NCI-H345 (cell line): ENCODE measurements at places on chromosomes 11 and 22.
A peak's percentile ranks its signal among the peaks of the same experiment; 100 is the strongest.

GRCh38 chr11:129315781-129316579 is 59.7 kb upstream of the BARX2 start:
- DNase-seq = peak; percentile 77

DNA sequence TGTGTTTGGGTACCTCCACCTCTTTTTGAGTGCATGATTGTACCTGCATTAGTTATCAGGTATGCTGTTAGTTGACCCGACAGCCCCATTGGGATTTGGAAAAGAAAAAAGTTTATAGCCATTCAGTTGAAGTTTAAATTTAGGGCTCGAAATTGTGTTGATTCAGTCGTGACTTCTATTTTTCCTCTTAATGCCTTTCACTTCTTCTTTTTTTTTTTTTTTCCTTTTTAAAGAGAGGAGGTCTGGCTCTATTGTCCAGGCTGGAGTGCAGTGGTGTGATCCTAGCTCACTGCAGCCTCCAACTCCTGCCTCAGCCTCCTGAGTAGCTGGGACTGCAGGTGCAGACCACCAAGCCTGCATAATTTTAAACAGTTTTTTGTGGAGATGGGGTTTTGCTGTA is 2.3 kb downstream of the STT3A start:
- DNase-seq = no peak

DNA sequence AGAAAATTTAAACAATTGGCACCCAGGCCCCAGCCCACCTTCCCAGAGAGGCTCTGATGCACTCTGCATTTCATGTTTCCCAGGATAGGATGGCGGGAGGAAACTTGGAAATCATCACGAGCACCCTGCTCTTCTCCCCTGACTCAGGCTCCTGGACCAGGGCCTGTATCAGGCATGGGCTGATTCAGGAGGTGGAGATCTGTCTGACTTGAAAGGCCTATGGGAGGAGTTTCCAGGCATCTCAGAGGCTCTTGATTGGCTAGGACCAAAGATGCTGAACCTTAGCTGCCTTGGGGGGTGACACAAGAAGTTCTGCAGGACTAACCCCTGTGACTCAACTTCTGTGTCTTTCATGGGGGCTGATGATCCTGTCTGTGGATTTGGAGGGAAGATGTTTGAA is 106.2 kb downstream of the PKNOX2 start:
- no peak for DNase-seq

- DNase-seq = no peak
Measured at GRCh38 chr22:20033045-20033706, 12.3 kb downstream of the TANGO2 start.

- no peak for DNase-seq
Measured at GRCh38 chr11:12897867-12898266, 111.2 kb upstream of the RASSF10 start.

GRCh38 chr22:34293324-34293723 is 373.0 kb upstream of the LARGE1 start:
- no peak for DNase-seq

GRCh38 chr11:33574331-33574730 is 126.3 kb downstream of the C11orf91 start:
- no peak for DNase-seq

- DNase-seq = peak; percentile 15
Measured at GRCh38 chr11:67490727-67491065, 7.9 kb downstream of the AIP start.

- no peak for DNase-seq
Measured at GRCh38 chr11:1557904-1558774, 13.9 kb downstream of the DUSP8 start.

DNA sequence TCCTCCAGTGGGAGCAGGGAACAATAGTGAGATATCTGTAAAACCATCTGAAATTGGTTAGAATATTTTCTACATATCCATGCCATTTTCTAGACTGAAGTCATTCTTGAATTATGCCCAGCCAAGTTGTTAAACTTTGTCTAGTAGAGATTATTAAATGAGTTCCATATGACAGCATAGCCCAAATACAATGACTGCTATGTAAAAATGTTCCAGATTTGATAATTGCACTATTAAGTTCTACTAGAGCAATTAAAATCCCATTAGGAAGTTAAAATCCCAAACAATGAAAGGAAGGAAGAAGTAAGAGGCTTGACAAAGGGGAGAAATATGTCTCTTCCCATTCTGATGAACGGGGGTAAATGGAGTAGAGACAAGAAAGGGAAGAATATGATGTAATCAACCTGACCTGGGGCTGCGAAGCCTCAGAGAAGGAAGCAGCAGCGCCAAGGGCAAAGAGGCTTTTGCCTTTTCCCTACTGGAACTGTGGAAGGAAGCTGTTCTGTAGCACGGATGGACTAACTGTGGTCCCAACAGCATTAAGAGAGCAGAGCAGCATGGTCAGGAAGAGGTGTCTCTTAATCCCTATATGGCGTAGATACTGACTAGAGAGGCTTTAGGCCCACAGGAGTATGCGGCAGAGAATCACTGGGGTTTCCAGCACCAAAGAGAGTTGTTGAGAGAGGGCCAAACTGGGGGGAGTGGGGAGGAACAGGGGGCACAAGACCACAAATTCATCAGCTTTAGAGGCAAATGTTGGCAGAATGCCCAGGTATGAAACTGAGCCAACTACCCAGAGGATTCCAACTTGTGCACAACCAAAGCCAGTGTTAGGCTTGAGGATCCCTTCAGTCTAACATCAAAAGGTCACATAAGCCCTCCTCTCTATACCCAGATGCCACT is 26.7 kb downstream of the RRP8 start:
- peak; percentile 40 for DNase-seq

DNA sequence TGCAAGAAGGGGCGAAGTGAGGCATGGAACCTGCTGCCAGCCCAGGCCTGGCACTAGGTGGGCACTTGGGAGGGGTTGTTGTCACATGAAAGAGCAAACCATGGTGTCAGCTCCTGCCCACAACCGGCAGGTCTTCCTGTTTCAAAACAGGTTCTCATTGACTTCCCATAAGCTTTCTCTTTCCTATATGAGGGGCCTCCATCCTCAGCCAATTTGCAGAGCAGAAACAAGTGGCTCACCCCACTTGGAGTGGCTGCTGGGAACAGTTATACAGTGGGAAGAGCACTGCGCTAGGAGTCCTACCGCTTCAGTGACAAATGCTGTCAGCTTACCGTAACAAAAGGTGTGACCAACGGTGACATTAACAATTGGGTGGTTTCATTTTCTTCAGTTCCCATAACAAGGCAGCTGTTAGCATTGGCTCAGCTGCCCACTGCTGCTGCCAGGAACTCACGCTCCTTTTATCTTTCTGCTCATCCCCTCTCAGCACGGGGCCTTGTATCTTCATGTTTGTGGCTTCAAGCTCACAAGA is 10.2 kb upstream of the SSTR3 start:
- no peak for DNase-seq

- no peak for DNase-seq
Measured at GRCh38 chr11:42171046-42171445, 711.6 kb upstream of the LRRC4C start.

GRCh38 chr11:41866525-41866924 is 407.1 kb upstream of the LRRC4C start:
- no peak for DNase-seq

GRCh38 chr22:48538291-48538820 is 1289.3 kb downstream of the BRD1 start:
- DNase-seq = no peak

DNA sequence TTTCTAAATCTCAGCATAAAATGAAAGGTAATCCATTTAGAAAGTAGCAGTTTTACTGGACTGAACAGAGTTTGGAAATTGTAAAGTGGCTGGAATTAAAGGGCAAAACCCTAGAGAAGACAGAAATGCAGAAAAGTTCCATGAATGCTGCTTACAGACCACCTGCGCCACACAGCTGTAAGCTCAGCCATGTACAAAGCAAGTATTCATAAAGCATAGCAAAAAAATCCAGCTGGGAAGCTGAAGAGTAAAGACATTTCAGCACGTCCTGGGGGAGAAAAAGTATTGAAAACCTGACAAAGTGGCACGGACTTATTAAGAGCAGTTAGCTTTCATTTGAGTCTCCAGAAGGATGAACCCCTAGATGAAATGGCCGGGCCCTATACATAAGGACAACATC is 220.1 kb upstream of the CNTN5 start:
- no peak for DNase-seq

GRCh38 chr22:28259774-28260312 is 340.8 kb upstream of the PITPNB start:
- DNase-seq = no peak

GRCh38 chr11:19597876-19598275 is 114.8 kb upstream of the NAV2 start:
- DNase-seq = no peak

DNA sequence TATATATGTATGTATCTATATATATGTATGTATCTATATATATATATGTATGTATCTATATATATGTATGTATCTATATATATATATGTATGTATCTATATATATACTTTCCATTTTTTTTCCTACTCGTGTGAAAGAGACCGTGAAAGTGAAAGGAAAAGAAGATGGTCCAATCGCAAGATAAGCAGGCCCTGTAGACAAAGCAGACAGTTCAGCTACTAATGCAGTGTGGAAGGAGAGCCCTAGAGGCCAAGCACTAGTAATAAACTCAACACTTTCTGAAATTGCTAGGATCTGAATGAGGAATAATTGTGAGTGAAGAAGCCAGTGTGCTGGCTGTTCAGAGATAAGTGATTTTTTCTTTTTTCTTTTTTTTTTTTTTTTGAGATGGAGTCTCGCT is 47.2 kb downstream of the MCHR1 start:
- DNase-seq = no peak

GRCh38 chr11:11407763-11408084 is 54.7 kb upstream of the CSNK2A3 start:
- DNase-seq = peak; percentile 32

DNA sequence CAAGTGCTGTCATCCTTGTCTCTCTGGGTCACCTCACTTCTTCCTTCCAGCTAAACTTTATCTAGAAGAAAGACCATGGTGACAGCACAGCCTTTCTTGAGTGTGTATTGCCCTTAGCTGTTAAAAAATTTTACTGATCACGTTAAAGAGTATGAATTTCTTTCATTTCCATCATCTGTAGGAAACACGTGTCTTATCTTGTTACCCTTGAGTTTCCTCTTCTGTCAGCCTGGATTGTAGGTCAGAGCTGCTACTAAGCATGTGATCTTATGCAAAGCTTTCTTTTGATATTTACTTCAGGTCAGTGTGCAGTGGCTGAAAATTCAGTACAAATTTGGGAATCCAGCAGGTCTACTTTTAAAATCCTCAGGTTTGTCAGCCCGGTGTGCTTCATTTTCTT is 512.2 kb upstream of the ARHGAP42 start:
- DNase-seq = no peak

- DNase-seq = no peak
Measured at GRCh38 chr22:46502440-46503175, 34.8 kb downstream of the CELSR1 start.

DNA sequence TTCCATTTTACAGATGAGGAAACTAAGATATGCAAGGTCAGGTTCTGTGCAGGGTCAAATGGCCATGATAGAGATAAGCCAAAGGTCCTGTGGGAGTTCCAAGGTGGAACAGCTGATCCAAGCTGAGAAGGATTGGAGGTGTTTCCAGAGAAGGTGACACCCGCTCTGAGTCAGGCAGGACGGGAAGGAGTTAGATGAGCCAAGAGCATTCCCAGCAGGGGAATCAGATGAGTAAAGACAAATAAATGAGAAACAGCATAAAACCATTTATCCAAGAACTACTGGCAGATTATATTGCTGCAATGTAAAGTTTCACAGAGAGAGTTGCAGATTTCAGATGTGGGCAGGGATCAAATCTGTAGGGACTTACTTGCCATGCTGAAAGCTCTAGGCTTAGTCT is 18.9 kb upstream of the HEPHL1 start:
- no peak for DNase-seq

DNA sequence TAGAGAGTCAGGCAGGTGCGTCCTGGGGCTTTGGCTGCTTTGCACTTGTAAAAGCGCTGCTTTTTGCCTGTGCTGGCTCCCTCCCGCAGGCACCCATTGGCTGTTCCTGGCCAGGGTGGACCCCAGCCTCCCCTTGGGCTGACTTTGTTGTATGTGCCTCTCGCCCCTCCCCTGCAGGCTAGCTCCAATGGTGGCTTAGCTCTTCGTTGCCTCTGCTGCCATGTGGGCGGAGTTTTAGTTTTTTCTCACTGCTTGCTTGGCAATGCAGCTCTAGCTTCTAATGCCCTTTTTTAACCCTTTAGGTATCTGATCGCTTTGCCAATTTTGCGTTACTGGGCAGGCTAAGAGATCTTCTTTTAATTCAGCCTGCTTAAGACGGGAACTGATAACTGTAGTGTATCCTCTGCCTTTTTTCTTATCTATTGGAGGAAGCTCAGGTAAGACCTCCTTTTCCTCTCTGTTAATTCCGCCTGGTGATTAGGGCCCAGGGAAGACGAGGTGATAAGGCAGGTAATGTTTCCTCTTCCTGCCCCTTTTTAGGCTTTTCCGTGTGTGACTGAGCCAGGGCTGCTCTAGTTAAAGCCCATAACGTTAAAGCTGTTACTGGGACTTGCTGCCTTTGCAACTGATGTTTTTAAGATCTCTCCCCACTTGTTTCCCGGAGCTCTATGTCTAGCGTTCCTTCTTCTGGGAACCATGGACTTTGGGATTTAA is 11.7 kb upstream of the GLYATL1 start:
- peak; percentile 34 for DNase-seq

- DNase-seq = no peak
Measured at GRCh38 chr11:2369896-2370295, 7.2 kb upstream of the CD81 start.

GRCh38 chr11:130103296-130103814 is 33.7 kb downstream of the APLP2 start:
- DNase-seq = no peak

GRCh38 chr11:78583889-78584288 is 9.2 kb upstream of the NARS2 start:
- no peak for DNase-seq

DNA sequence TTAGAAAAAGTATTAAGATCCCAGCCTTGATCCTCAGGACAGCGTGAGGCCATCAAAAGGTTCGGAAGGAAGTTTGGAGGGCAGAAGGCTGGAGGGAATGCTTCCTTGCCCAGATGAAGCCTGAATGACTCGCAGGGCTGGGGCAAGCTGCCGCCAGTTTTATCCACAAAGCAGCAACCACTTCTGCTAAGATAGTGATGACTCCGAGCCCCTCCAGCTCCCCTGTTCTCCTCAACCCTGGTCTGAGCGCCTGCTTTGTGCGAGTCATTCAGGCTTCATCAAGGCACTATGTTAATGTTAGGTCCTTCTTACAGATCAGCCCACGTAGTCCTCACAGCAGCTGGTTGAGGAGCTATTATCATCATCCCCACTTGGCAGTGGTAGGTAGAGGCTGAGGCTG is 158.8 kb downstream of the COMMD9 start:
- no peak for DNase-seq

DNA sequence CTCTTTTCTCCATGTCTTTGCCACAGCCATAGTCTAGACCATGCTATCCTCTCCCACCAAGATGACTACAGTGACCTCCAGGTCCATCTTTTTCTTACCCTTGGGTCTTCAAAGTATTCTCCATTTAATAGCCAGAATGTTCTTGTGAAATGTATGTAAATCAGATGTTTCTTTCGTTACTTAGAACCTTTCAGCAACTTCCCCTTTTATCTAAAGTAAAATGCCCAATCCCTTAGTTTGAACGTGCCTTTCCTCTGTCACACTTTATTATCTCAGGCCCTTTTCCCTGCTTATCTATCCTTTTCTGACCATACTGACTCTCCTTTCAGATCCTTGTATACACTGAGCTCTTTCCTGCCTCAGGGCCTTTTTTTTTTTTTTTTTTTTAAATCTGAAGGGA is 17.9 kb downstream of the RBM4B start:
- no peak for DNase-seq
